Psoas muscle (tissue), 8 donors: ENCODE measurements at places on chromosomes 12 and 14. TPM values are rescaled to one million over a fixed set of nuclear protein-coding genes. Genes with fewer than 3 reads are reported as not detected.
A peak's percentile ranks its signal among the peaks of the same experiment; 100 is the strongest.

DNA sequence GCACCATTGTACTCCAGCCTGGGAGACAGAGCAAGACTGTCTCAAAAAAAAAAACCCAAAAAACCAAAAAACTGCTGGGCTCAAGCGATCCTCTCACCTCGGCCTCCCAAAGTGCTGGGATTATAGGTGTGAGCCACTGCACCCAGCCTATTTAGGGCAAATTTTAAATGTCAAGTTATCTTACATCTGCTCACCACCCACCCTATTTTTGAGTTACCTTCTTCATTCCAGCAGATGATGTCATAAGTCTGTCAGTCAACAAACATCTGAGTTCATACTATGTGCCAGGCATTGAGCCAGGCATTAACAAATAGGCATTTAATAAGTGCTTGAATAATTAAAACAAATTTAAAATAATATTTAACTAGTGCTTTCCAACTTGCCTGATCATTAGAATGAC, 21.5 kb downstream of the BATF start:
- H3K4me3 ChIP-seq: no peak overlapping the region
- H3K27ac ChIP-seq: no peak overlapping the region
- H3K27me3 ChIP-seq: no peaks in the 10 kb centered on the region
- H3K36me3 ChIP-seq: no peaks in the 10 kb centered on the region
- H3K4me1 ChIP-seq: peaks cover 5% of the 10 kb centered on the region

GRCh38 chr12:12442548-12443071, 85.7 kb downstream of the BORCS5 start:
- no peak for DNase-seq
- no peak overlapping the region for H3K4me3 ChIP-seq
- H3K36me3 ChIP-seq: no peaks in the 10 kb centered on the region
- H3K27ac ChIP-seq: peak overlapping the region; percentile 59
- H3K4me1 ChIP-seq: peaks cover 26% of the 10 kb centered on the region

- peaks cover 40% of the 10 kb centered on the region for H3K4me1 ChIP-seq
- H3K27me3 ChIP-seq: no peaks in the 10 kb centered on the region
Measured at GRCh38 chr12:76470028-76470939, 89.3 kb downstream of the OSBPL8 start.

- no peak overlapping the region for H3K4me3 ChIP-seq
- H3K36me3 ChIP-seq: no peaks in the 10 kb centered on the region
- H3K4me1 ChIP-seq: no peaks in the 10 kb centered on the region
- DNase-seq: no peak
- H3K27me3 ChIP-seq: no peaks in the 10 kb centered on the region
Measured at GRCh38 chr14:78005325-78005724, 164.8 kb upstream of the NRXN3 start.

DNA sequence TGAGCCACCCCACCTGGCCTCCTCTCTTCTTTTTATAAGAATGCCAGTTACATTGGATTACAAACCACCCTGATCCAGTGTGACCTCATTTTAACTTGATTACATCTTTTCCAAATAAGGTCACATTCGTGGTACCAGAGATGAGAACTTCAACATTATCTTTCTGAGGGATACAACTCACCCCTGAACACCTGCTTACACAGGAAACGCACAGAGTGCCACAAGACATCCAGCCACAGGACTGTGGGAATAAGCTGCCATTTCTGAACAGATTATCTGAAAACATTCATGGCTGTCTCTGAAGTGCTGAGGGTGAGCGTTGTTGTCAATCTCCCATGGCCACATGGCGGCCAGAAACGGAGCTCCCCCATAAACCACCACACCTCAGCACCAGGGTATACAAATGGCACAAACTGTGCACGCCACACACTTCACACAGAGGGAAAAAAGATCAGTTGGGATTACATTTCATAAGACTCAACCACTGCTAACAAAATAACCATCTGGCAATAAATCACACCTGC, 23.7 kb downstream of the FOXN3 start:
- no peak for DNase-seq
- H3K36me3 ChIP-seq: no peaks in the 10 kb centered on the region
- peaks cover 64% of the 10 kb centered on the region for H3K4me1 ChIP-seq
- no peak overlapping the region for H3K4me3 ChIP-seq

DNA sequence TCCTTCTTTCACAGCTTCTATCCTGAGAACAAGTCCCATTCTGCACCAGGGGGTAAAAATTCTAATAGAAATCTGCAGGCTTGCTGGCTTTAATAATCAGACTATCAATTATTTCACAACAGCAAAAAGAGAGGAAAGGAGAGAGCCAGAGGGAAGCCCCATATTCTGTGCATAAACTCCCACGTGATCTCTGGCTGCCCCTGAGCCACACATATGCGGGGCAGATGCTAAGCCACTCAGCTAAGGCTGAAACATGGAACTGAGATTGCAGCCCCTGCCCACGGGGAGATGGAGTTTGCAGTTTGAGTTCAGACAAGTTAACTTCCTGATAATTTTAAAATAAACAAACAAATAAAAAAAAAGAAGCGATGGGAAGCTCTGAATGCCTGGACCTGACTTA, 254.4 kb upstream of the CCDC196 start:
- H3K4me1 ChIP-seq: no peaks in the 10 kb centered on the region
- DNase-seq: no peak
- H3K36me3 ChIP-seq: no peaks in the 10 kb centered on the region
- no peak overlapping the region for H3K4me3 ChIP-seq
- H3K27ac ChIP-seq: no peak overlapping the region

DNA sequence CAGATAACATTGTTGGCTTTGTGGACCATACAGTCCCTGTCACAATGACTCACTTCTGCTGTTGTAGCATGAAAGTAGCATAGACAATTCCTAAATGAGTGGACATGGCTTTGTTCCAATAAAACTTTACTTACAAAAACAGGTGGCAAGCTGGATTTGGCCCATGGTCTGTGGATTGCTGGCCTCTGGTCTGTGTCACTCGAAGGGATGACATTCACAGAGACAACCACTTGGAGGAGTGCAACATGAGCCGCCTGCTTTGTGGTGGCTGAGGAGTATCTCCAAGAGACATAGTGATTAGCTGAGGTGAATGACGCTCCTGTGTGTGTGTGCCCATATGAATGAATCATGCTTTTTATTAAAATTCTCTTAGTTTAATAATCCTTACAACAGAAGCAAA, 81.3 kb upstream of the NRXN3 start:
- no peak overlapping the region for H3K27ac ChIP-seq
- H3K4me3 ChIP-seq: no peak overlapping the region
- H3K27me3 ChIP-seq: peaks cover 1% of the 10 kb centered on the region

GRCh38 chr12:116881325-116881876, at the start of gene HRK:
HRK (minus strand) TSS chr12:116881441; CDS start chr12:116881307, 134 bp downstream.
- no peaks in the 10 kb centered on the region for H3K36me3 ChIP-seq
- H3K4me3 ChIP-seq: peak within 1 kb of the TSS; percentile 62
- H3K4me1 ChIP-seq: peaks cover 34% of the 10 kb centered on the region
- H3K27ac ChIP-seq: no peak within 1 kb of the TSS
- H3K27me3 ChIP-seq: peaks cover 65% of the 10 kb centered on the region
- DNase-seq: no peak

Gene RHOJ
- 3.7 TPM for polyA plus RNA-seq

Gene AJUBA
- 0.77 TPM for polyA plus RNA-seq

Gene LRP1-AS
- polyA plus RNA-seq: not detected

Gene CLEC1A
- polyA plus RNA-seq: 1.7 TPM
